HAP-1 (cell line): ENCODE measurements at places on chromosomes 3 and 15.

DNA sequence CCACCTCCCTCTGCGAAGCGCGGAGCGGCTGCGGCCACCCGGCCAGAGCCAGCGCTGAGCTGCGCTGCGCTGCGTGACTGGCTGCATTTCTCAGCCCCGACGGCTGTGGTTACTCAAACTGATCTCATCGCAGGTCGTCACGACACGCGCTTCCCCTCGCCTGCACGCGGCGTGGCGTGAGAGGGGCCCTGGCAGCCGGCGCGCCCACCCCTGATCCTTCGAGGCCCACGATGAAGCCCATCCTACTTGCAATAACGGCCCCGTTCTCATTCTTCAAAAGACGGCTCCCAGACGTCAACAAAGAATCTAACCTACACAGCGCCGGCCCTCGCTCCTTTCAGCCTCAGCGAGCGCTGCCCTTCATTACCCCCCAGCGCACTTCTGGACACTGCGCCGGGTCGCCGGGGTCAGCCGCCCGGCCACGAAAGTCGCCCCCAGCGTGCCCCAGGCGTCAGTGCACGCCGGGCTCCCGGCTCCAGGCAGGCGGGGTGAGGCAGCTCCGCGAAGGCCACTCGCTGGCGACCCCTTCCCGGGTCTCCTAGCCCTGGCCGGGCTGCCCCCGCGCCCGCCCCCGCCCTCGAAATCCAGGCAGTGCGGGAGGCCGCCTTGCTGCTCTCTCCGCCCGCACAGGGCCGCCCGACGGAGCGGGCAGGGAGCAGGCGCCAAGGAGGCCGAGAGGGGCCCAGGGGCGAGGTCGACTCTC is 9.9 kb upstream of the LEKR1 start:
- no peak for DNase-seq

DNA sequence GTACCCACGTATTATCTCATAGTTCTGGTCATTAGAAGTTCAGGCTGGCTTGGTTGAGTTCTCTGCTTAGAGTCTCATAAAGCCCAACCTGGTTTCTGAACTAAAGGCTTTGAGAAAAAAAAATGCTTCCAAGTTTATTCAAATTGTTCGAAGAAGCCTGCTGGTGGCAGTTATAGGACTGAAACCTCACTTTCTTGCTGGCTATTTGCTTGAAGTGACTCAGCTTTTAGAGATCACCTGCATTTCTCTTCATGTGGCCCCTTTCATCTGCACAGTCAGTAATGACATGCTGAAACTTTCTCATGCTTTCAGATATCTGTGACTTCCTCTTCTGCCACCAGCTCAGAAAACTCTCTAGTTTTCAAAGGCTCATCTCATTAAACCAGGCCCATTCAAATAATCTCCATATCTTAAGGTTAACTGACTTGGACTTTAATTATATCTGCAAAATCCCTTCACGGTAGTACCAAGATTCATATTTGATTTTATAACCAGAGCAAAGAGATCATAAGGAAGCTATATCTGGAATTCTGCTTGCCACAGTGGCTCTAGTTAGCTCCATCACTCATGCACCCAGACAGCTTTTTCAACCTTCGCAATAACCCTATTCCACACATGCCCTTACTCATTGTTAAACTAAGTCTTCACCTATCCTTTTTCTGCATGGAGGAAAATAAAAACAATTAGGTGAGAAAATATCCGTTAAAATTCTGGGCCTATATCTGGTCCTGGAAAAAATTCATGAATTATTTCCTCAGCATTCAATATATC is 433.8 kb upstream of the CBLB start:
- no peak for DNase-seq

GRCh38 chr3:61073566-61074165 is 177.6 kb downstream of the FHIT start:
- DNase-seq: no peak

DNA sequence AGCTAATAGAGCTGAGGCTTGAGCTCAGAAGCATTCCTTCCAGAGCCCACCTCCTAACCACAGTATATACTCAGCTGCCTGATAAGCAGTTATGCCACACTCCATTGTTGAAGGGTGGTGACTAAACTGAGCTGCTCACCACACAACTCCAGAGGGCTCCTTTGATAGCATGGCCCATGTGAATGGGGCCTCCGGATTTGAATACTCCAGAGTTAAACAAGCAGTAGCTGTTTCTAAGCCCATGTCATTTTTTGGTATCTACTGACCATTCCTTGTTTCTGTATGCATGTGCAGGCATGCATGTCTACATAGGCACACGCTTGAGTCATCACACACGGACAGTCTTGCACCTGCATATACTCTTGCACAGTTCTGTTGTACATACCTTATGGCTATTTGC is 28.9 kb downstream of the IGSF10 start:
- no peak for DNase-seq

- no peak for DNase-seq
Observed at GRCh38 chr3:132781922-132782321, 59.7 kb upstream of the NPHP3 start.

DNA sequence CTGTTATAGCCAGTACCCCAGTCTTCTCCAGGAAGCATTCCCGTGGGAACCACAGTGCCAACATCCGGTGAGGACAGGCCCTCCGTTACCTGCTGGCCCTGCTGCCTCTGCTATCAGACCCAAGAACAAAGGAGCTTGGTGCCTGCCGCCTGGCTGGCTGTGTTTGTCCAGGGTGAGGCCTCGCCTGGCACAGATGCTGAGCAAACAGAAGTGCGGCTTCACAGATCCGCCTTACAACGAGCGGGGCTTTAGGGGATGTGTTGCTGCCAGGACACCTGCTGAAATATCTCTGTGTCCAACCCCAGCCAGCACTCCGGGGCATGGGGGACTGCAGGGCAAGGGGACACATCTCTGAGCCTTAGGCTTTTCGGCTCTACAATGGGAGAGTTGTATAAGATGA is 2.2 kb upstream of the EPHB3 start:
- DNase-seq: no peak

DNA sequence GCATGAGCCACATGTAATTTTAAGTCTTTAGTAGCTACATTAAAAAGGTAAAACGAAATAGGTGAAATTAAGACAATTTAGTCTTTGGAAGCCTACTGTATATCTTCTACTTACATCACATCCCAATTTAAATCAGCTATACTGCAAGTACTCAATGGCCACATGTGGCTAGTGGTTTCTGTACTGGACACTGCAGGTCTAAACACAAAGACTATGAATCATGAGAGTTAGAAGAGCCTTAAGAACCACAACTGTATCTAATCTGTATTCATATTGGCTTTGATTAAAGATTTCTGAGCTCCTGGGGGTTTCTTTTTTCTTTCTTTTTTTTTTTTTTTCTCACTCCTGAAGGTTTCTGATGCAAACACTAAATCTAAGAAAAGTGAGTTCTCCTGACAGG is 2.3 kb upstream of the EIF1B start:
- DNase-seq: no peak

DNA sequence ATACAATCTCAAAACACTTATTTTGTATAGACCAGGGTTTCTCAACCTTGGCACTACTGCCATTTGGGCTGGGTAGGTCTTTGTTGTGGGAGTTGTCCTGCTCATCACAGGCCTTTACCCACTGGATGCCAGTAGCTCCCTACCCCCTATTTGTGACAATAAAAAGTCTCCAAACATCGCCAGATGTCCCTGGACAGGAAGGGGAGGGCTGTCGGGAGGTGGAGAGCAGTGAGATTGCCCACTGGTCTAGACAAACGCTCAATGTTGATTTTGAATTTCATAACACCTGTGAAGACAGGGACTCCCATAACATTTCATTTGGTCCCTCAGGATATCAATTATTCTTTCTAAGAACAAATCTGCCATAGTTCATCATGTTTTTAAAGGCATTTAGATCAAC is 151.7 kb upstream of the PTPRG start:
- no peak for DNase-seq

GRCh38 chr3:55617385-55617784 is 130.3 kb upstream of the WNT5A start:
- no peak for DNase-seq

DNA sequence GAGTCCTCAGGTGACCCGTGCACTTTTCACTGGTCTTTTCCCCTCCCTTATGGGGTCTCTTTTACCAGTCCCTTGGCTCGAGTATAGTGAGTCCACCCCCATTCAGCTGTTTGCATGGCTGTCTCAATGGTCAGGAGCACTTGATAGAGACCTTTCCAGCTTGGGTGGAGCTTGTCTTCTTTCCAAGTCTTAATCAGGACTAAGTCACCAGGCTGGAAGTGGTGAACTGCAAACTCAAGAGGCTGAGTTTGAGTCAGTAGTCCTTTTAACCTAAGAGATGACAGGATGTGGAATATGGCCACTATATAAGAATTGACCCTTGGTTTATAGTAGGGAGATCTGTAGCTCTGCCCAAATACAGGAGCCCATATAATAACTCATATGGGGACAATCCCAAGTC is 279.7 kb downstream of the PYDC2 start:
- DNase-seq: no peak

GRCh38 chr15:52765785-52766184 is 24.4 kb downstream of the ONECUT1 start:
- no peak for DNase-seq

- no peak for DNase-seq
Observed at GRCh38 chr3:130841357-130841756, 52.5 kb upstream of the ATP2C1 start.

GRCh38 chr3:171190668-171191067 is 164.1 kb upstream of the SLC2A2 start:
- DNase-seq: no peak

DNA sequence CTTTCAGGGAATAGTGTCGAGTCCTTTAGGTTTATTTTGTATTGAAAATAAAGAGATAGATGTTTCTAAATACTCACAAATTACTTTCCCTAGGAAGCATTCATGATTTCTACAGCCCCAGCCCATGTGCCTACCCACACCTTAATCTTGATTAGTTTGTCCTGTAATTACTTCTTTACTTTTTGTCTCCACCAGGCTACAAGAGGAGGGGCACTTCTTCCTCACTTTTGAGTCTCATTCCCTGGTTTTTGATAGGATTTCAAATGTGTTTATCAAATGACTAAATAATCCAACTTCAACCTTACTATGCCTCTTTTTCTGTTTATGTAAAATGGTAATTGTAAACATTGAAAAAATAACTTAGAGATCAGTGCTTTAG is 1.8 kb downstream of the PXK start:
- DNase-seq: no peak

DNA sequence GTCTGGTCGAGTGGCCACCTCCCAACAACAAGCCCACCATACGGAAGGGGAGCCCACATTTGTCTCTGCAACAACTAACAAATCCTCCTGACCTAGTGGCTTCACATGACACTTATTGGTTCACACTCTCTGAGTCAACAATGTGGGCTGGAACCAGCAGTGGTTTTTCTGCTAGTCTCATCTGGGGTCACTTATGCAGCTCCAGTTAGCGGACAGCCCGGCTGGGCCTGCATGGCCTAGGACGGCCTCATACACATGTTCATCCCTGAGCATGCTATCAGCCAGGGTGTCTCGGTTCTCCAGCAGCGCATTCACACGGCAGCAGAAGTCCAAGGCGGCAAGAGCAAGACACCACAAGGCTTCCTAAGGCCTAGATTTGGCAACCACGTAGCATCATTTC is 281.7 kb downstream of the XXYLT1 start:
- no peak for DNase-seq

DNA sequence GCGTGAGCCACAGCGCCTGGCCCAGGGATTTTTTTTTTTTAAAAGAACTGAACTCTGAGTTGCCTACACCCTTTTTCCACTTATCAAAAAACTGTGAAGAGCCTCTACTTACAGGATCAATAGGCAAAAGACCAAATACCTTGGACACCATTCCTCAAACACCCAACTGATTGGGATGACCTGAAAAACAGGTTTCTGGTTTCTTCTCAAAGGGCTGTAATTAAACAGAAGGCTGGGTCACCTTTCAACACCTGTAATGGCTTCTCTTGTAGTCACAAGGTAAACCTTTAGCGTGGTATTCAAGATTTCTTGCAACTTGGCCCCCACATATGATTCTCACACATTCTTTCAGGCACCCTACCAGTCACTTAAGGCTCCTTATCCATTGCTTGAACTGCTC is 38.4 kb upstream of the PLXND1 start:
- no peak for DNase-seq

DNA sequence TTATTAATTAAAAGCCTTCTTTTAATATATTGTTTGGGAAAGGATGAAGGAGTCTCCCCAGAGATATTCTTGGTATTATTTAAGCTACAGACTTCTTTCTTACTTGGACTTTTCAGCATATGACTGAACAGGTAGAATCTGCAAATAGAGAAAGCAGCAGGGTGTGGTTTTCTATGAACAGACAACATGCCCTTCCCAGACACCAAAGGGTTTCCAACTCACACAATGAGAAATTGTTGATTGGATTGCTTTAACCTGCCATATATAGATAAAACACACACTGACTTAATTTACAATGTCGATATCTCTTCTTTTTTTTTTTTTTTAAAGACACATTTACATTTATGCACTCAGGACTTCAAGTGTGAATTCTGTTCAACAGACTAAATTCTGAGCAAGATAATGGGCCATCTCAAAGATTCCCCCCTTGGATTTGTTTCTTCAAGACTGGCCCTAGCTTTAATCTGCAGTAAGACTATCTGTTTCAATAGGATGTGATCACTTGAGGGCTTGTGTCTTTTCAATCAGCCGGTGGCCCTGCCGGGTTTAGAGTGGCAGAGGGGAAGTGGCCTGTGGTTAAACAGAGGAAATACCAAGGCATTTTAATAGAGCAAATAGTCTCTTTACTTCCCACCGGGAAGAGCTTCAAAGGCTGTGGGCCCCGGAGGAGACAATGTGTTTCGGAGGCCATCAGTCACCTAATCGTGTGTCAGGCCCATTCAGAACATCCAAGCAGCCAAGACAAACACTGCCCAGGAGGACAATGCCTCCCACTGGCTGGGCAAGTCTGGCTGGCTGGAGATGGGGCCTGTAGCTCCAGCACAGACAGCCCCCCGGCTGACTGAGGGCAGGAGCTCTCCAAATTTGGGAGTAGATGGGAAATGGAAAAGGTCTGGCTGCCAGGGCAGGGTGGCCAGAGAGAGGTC is 6.1 kb downstream of the IL17RD start:
- no peak for DNase-seq

DNA sequence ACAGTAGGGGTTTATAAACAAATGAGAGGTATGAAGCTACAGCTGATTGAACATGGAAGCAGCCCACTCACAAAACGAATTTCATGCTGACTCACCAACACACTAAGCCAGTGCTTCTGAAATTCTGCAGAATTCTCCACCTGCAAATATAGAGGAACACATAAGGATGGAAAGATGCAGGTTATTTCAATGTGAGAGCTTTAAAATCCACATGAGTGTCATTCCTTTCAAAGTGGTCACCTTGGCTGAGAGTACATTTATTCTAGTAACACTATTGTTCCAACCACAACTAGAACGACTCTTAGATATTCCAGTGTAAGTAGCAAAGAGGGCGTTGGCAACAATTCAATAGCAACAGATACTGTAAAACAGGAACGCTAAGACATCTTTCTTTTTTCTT is 189.9 kb upstream of the TSC22D2 start:
- no peak for DNase-seq

- no peak for DNase-seq
Observed at GRCh38 chr3:4750306-4750968, 228.8 kb upstream of the BHLHE40 start.

- DNase-seq: no peak
Observed at GRCh38 chr3:46542801-46543201, 23.3 kb downstream of the LRRC2 start.
